ENCODE measurements at places on chromosomes 12 and 14.
A peak's percentile ranks its signal among the peaks of the same experiment; 100 is the strongest.

DNA sequence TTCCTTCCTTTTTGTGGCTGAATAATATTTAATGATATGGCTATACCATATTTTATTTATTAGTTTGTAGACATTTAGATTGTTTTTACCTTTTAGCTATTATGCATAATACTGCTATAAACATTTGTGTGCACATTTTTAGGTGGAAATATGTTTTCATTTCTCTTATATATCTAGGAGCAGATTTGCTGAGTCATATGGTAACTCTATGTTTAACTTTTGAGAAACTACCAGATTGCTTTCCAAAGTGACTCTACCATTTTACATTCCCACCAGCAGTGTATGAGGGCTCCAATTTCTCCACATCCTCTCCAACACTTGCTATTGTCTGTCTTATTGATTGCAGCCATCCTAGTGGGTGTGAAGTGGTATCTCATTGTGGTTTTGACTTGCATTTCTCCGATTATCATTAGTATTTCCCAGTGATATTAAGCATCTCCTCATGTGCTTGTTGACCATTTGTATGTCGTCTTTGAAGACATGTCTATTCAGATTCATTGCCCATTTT, 160.2 kb downstream of the KICS2 start:
- DNase-seq = no peak

DNA sequence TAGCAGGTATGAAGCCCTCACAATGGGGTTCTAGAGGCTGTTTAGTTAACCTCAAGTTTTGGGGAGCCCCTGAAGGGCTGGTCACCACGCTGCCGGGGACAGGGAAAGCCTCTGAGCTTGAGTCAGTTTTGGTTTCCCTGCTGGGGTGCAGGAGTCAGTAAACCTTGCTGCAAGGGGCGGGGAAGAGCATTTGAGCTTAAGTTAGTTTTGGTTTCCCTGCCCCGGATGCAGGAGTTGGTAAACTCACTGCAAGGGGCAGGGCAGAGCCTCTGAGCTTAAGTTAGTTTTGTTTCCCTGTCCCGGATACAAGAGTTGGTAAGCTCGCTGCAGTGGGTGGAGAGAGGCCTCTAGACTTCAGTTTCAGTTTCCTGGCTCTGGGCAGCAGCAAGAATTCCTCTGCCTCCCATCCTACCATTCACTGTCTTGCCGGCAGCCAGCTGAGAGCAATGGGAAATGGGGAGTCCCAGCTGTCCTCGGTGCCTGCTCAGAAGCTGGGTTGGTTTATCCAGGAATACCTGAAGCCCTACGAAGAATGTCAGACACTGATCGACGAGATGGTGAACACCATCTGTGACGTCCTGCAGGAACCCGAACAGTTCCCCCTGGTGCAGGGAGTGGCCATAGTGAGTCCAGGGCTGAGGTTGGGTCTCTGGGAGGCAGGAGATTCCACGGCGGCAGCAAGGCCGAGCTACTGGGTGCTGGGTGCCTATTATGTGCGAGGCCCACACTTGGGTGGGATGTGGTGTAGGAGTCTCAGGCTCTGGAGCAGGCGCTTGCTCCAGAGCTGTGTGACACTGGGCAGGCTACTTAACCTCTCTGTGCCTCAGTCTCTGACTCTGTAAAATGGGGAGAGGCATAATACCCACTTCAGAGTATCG, at the start of gene OAS2:
Gene OAS2 (plus strand): TSS at position 357 of the 878 bp plus-strand sequence. CDS start 90 bp downstream, at position 447.
- peak; percentile 86 for DNase-seq

GRCh38 chr12:26052652-26053051, 72.2 kb downstream of the BHLHE41 start:
- no peak for DNase-seq

GRCh38 chr14:65168840-65169239, 66.5 kb upstream of the MAX start:
- no peak for DNase-seq

DNA sequence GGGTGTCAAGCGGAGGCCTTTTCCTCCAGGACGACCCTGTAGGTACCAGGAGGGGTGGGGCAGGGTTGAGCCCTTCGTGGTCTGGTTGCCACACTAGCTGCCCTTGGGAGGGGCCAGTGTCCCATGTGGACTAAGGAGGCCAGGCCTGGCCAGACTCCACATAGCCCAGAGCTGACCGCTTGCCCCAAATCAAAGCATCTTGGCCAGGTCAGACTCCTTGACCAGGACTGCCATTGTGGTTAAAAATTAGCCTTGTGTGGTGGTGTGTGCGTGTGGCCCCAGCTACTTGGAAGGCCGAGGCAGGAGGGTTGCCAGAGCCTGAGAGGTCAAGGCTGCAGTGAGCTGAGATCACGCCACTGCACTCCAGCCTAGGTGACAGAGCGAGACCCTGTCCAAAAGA, 24.8 kb downstream of the ALDH2 start:
- no peak for DNase-seq

DNA sequence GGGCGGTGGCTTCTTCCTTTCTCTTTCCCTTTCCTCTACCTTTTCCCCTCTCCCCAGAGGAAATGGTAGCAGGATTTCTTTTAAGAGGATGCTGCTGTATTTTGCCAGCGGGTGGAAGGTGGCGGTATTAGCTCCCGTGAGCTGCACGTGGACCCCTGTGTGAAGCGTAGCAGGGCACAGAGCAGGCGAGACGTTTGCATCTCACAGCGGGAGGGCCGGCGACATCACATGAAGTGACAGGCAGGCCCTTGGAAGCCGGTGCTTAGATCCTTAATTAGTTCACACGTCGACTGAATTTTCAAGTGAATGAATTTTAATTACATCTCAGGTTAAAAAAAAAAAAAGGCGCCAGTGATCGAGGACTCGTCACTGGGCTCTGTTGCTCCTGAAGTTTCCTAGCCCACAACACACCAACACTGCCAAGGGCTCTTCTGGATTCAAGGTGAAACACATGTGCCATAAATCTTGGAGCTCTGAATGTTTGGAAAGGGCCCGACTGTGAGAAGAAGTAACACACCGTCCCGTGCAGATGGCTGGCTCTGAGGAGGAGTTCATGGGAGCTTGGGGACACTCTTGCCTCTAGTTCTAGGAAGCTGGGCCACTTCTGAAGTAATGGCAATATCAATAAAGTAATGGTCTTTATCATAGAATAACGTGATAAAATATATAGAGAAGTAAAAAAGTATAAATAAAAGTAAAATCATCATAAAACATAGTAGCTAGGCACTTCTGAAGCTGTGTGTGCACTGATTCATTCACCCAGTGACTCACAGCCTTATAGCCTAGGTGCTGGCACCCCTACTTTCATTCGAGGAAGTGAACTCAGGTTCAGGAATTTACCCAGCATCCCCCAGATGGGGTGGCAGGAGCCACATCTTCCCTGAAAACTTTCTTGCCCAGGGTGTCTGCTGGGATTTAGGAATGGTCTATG, 75.3 kb downstream of the AACS start:
- DNase-seq = no peak

GRCh38 chr12:14367040-14367661, 1.7 kb downstream of the ATF7IP start:
- DNase-seq = peak; percentile 58

DNA sequence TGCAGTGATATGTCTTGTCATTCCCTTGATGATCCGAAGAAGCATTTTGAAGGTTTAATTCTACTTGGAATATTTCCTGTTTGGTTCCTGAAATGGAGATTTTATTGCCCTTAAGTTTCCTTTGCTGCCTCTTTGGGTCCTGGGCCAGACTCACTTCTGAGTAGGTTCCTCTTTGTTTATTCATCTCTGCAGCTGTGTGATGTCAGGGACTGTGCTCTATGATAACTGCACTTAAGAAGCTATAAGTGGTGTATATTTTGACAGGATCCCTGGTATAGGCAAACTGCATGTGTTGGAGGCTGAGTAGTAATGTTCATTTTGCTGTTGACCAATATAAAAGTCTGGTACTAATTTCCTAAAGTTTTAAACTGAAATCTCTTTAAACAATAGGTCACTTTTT, at the start of gene KLRC4:
Gene KLRC4 (minus strand): TSS at position 366 of the 400 bp plus-strand sequence. CDS start 182 bp downstream, at position 184.
- DNase-seq = no peak

DNA sequence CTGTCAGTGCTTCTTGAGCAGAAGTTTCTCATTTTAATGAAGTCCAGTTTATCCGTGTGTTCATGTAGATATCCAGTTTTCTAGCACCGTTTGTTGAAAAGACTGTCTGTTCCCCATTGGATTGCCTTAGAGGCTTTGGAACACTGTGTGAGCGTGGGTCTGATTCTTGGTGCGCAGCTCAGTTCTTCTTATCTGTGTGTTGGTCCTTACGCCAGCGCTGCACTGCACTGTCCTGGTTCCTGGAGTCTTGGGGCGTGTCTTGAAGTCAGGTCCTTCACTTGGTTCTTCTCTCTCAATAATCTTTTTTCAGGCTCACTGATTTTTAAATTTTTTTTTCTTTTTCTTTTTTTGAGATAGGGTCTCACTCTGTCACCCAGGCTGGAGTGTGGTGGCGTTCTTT, 25.5 kb downstream of the EP400 start:
- no peak for DNase-seq

DNA sequence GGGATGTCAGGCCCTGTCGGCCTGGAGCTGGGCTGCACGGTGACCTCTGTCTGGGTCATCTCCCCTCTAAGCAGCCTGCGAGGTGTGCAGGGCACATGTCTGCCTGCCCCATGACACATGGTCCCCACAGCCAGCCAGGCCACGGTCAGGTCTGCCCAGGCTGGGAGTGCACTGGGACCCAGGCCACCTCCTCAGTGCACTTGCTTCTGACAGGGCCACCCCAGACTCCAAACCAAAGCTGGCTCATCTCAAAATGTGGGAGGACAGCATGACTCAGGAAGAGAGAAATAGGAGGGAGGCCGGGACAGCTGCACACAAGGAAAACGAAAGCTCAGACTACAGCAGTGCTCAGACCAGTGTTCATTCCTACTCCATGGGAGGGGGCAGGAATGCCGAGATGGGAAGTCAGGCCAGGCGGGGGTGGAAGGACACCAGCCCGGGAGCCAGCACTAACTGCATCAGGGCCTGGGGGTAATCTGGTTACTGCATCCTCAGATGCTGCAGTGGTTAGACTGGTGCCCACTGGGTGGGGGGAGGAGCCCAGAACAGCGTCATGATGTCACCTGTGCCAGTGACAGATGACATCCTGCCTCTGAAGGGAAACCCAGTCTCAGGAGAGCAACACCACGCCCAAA, 4.0 kb downstream of the P2RX2 start:
- DNase-seq = no peak

GRCh38 chr14:85058150-85058549, 471.8 kb upstream of the FLRT2 start:
- no peak for DNase-seq

DNA sequence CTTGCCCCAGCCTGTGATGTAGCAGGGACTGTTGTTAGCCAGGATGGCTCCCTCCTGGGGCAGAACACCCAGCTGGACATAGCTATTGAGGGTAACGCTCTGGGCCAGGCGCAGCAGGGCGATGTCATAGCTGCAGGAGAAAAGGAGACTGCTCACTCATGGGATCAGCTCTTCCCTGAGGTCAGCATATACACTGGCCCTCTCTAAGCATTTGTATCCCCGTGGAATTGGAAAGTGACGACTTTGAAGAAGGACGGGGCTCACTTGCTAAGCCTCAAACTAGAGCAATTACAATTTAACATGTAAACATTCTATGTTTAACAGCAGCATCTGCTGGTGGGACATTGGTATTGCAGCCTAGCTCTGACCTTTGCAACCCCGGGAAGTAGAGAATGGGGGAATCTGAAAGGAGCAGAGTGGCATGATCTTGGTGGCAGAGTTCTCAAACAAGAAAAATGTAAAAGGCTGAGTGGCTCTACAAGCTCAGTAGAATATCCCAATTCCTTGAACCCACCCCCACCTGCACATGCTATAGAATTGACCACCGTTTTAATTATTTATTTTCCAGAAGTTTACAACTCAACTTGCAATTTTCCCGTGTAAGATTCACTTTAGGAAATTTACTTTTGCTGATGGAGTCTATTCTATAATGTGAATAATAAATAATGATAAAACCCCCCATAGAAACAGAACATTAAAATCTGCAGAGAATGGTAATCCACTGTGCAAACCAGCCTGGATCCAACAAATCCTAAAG, 5.0 kb downstream of the CELA1 start:
- peak; percentile 75 for DNase-seq

GRCh38 chr12:55696141-55696540, 11.6 kb downstream of the ITGA7 start:
- DNase-seq = no peak

GRCh38 chr12:40327535-40327934, 102.7 kb downstream of the LRRK2 start:
- no peak for DNase-seq

- no peak for DNase-seq
Measured at GRCh38 chr12:30988646-30989286, 62.2 kb downstream of the TSPAN11 start.

DNA sequence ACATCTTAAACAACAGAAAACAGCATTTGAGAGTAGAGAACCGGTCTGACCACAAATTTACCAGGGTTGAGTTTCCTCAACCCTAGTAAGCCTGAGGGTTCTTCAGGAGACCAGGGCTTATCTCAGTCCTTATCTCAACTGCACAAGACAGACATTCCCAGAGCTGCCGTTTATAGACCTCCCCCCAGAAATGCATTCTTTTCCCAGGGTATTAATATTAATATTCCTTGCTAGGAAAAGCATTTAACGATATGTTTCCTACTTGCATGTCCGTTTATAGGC, 12.3 kb downstream of the TMEM117 start:
- DNase-seq = no peak

- DNase-seq = no peak
Measured at GRCh38 chr14:33764876-33765650, 185.8 kb downstream of the EGLN3 start.

DNA sequence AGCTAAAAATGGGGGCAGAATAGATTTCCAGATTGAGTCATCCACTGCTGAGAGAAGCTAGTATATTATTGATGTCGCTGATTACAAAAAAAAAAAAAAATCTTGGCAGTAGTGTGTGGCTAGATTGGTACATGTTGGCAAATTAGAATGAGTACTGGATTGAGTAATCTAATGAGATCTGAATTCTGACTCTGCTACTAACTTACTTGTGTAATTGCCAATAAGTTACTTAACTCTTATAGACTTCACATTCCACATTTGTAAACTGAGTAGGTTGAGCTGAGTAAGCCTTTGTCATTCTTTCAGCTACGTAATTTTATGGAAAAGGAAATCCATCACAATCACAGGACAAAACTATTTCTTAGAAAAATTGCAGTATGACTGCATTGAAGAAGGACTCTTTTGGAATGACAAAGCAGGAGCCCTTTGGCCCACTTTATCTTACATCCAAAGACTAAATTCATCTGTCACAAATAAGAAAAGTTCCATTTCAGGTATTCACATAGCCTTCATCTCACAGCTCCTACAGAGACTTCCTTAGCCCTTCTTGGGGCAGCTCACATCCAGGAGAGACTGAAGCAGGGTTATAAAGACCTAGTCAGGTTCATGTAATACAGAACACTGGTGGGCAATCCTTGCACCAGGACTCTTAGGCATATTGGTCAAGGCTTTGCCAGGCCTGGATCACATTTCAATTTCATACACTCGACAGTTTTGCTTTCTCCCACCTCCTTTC, 197.3 kb upstream of the CPNE8 start:
- DNase-seq = no peak
